SJSA1 (cell line): ENCODE measurements at places on chromosomes 5 and 9.
A peak's percentile ranks its signal among the peaks of the same experiment; 100 is the strongest.

- H3K36me3 ChIP-seq = no peaks in the 10 kb centered on the region
- H3K4me3 ChIP-seq = no peak overlapping the region
- no peak overlapping the region for H3K27ac ChIP-seq
- no peaks in the 10 kb centered on the region; the same call in 1 of the 2 replicates for H3K27me3 ChIP-seq
- DNase-seq = no peak
Observed at GRCh38 chr5:154464438-154464837, 13.6 kb downstream of the HAND1 start.

- H3K36me3 ChIP-seq = no peaks in the 10 kb centered on the region
- no peaks in the 10 kb centered on the region for H3K4me1 ChIP-seq
- no peak for DNase-seq
- H3K27me3 ChIP-seq = no peaks in the 10 kb centered on the region
- H3K27ac ChIP-seq = no peak overlapping the region
Observed at GRCh38 chr9:93713716-93714115, 137.3 kb downstream of the PHF2 start.

GRCh38 chr5:138936968-138937345 is 61.8 kb upstream of the LRRTM2 start:
- H3K27ac ChIP-seq = no peak overlapping the region
- peaks cover 51% of the 10 kb centered on the region for H3K36me3 ChIP-seq
- no peaks in the 10 kb centered on the region for H3K4me1 ChIP-seq
- no peak overlapping the region for H3K4me3 ChIP-seq

- no peak overlapping the region for H3K27ac ChIP-seq
- H3K4me3 ChIP-seq = no peak overlapping the region
- H3K36me3 ChIP-seq = no peaks in the 10 kb centered on the region
- no peaks in the 10 kb centered on the region for H3K27me3 ChIP-seq
- DNase-seq = no peak
Observed at GRCh38 chr9:119370816-119371215, 1.6 kb upstream of the BRINP1 start.

- peaks cover 10% of the 10 kb centered on the region; the same call in 1 of the 2 replicates for H3K27me3 ChIP-seq
- H3K27ac ChIP-seq = no peak overlapping the region
- no peak overlapping the region for H3K4me3 ChIP-seq
- DNase-seq = no peak
- H3K4me1 ChIP-seq = no peaks in the 10 kb centered on the region
Observed at GRCh38 chr9:68821911-68822310, 116.9 kb downstream of the PIP5K1B start.

GRCh38 chr5:139698490-139699146 is 50.5 kb downstream of the CXXC5 start:
- no peak overlapping the region for H3K4me3 ChIP-seq
- DNase-seq = peak; percentile 91

DNA sequence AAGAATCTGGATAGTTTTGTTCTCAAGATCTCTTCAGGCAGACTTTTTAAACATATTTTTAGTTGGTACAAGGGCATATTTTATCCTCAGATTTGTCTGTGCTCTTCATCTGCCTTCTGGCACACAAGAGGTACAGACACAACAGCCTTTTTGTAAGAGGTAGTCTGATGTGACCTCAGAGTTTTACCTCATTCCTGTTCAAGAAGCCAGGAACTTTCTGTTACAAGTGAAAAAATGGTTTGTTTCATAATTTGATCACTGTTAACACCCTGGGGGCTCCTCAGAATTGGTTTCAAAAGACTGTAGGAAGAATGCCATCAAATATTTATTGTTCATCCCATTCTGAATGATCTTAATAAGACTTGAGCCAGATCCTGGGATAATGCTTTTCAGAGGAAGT is 136.7 kb downstream of the PRKACG start:
- H3K27ac ChIP-seq = no peak overlapping the region
- no peaks in the 10 kb centered on the region; the same call in 1 of the 2 replicates for H3K27me3 ChIP-seq
- H3K36me3 ChIP-seq = no peaks in the 10 kb centered on the region
- DNase-seq = no peak
